ENCODE measurements at places on chromosomes 11 and 22. TPM values are rescaled to one million over a fixed set of nuclear protein-coding genes. Genes with fewer than 3 reads are reported as not detected.
A peak's percentile ranks its signal among the peaks of the same experiment; 100 is the strongest.

Gene ANKK1
- total RNA-seq, result not detected

Gene LRRC32
- 367 TPM for total RNA-seq

Gene SF3A1
- 115 TPM for total RNA-seq

Gene GLB1L2
- 0.34 TPM for total RNA-seq

Gene PTPRCAP
- 0.47 TPM for total RNA-seq

Gene LRRC4C
- 1.2 TPM for total RNA-seq

Gene KDM4E
- not detected for total RNA-seq

Gene ANO5
- not detected for total RNA-seq

- H3K4me3 ChIP-seq, result no peak overlapping the region
- no peak for DNase-seq
- H3K36me3 ChIP-seq, result peaks cover 6% of the 10 kb centered on the region
- peaks cover 36% of the 10 kb centered on the region for H3K4me1 ChIP-seq
- peaks cover 2% of the 10 kb centered on the region for H3K27me3 ChIP-seq
Measured at GRCh38 chr11:114258696-114259095, 37.5 kb upstream of the NNMT start.

DNA sequence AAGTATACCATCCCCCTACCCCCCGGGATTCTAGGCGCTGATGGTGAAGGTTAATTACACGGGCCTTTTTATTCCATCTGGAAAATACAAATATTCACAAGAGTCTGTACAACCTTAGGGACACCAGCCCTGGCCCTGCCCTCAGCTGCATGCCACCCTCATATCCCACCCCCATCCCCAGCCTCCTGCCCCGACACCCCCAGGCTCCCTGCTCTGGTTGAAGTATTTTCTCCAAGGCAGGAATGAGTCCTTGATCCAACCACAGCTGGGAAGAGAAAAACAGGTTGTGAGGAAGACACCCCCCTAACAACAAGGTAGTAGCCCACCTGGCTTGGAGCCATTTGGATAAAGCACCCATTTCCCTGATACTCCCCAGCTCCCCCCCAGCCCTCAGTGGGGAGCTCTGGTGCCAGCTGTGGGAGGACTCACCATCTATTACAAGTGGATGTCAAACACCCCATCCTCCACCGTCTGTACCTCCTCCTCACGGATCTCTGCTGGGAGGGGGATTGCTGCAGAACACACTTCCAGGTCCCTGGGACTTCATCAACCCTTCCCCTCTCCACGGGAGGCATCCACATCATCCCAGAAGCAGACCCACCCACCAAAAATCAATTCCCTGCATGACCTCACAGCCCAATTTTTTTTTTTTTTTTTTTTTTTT is 4.0 kb upstream of the NRXN2 start:
- H3K27ac ChIP-seq, result no peak overlapping the region
- no peak for DNase-seq
- H3K27me3 ChIP-seq, result peaks cover 20% of the 10 kb centered on the region
- no peak overlapping the region for H3K4me3 ChIP-seq
- H3K36me3 ChIP-seq, result peaks cover 3% of the 10 kb centered on the region

DNA sequence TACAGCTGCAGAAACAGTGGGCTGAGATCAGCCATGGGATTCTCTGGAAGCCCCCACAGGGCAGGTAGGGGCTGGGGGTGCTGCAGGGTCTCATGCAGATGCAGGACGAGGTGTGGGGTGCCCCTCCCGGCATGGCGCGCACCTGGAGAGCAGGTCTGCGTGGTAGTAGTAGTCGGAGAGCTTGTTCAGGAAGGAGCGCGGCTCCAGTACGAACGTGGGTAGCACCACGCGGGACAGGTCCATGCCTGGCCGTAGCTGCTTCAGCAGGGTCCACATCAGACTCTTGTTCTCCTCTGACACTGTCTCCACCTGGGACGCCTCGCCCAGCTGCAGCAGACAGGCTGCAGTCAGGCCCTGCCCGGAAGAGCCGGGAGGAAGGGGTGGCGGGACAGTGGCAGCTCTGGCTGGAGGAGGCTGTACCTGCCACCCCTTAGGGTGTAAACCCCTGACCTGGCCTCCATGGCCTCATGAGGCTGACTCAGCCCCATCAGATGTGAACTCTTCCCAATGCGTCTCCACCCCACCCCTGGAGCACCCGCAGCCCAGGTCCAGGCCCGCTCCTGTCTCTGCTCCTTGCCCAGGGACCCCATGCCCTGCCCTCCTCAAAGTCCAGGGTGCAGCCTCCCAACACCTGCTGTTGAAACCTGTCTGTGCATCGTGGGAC is 47.0 kb upstream of the CARS1 start:
- DNase-seq, result peak; percentile 89
- peaks cover 15% of the 10 kb centered on the region for H3K36me3 ChIP-seq
- H3K4me1 ChIP-seq, result no peaks in the 10 kb centered on the region
- H3K27me3 ChIP-seq, result no peaks in the 10 kb centered on the region
- H3K4me3 ChIP-seq, result no peak overlapping the region
- H3K27ac ChIP-seq, result no peak overlapping the region

GRCh38 chr11:61053191-61053590 is 49.1 kb upstream of the CD5 start:
- H3K4me3 ChIP-seq, result no peak overlapping the region
- no peak overlapping the region for H3K27ac ChIP-seq
- no peaks in the 10 kb centered on the region for H3K4me1 ChIP-seq
- no peaks in the 10 kb centered on the region for H3K36me3 ChIP-seq

- H3K27me3 ChIP-seq, result no peaks in the 10 kb centered on the region
- peaks cover 16% of the 10 kb centered on the region for H3K36me3 ChIP-seq
- H3K27ac ChIP-seq, result peak overlapping the region; percentile 17
- H3K4me1 ChIP-seq, result peaks cover 3% of the 10 kb centered on the region
Measured at GRCh38 chr22:24564376-24565058, 8.7 kb downstream of the SNRPD3 start.

GRCh38 chr22:24367841-24368240 is 59.6 kb upstream of the ADORA2A start:
- no peaks in the 10 kb centered on the region for H3K27me3 ChIP-seq
- H3K4me1 ChIP-seq, result peaks cover 14% of the 10 kb centered on the region
- DNase-seq, result no peak
- no peak overlapping the region for H3K4me3 ChIP-seq
- no peak overlapping the region for H3K27ac ChIP-seq
- H3K36me3 ChIP-seq, result peaks cover 44% of the 10 kb centered on the region

GRCh38 chr11:67662835-67663531 is 11.4 kb downstream of the ALDH3B2 start:
- H3K27me3 ChIP-seq, result peaks cover 18% of the 10 kb centered on the region
- no peak overlapping the region for H3K4me3 ChIP-seq
- H3K27ac ChIP-seq, result no peak overlapping the region
- H3K36me3 ChIP-seq, result no peaks in the 10 kb centered on the region
- H3K4me1 ChIP-seq, result no peaks in the 10 kb centered on the region

- H3K27me3 ChIP-seq, result peaks cover 18% of the 10 kb centered on the region
- DNase-seq, result no peak
- no peak overlapping the region for H3K4me3 ChIP-seq
- no peaks in the 10 kb centered on the region for H3K4me1 ChIP-seq
- H3K27ac ChIP-seq, result no peak overlapping the region
- H3K36me3 ChIP-seq, result no peaks in the 10 kb centered on the region
Measured at GRCh38 chr22:37472418-37473006, 13.7 kb downstream of the MFNG start.

All from chondrocyte (in vitro differentiated cells).